NCI-H2171 (cell line): ENCODE measurements at places on chromosomes 16 and 17.
A peak's percentile ranks its signal among the peaks of the same experiment; 100 is the strongest.

DNA sequence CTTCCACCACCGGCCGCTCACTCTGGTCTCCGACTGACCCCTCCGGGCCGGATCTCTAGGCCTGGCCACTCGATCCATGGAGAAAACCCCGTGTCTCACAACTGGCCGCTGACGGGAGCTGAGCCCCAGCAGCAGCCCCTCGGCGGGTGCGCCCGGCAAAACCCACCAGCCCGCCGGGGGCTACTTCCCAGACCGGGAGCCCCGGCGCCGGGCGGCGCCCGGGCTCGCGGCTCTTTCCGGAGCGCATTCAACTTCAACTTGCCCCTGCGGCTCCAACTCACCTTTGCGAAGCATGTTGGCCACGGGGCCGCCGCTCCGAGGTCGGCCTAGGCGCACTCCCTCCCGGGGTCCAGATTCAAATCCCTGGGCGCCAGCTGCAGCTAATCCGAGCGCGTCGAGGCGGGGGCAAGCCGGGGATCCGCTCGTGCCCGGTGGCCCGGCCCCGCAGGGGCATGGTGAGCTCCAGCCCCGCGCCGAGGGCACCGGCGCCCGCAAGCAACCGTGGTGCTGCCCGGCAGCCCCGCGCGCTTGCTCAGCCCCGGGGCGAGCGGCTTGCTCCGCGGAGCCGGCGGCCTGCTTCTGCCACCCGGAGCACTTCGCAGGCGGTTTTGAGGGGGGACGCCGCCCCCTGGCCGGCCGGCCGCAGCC lies 438 bp downstream of the RTN4RL1 start:
- DNase-seq, result peak; percentile 40

DNA sequence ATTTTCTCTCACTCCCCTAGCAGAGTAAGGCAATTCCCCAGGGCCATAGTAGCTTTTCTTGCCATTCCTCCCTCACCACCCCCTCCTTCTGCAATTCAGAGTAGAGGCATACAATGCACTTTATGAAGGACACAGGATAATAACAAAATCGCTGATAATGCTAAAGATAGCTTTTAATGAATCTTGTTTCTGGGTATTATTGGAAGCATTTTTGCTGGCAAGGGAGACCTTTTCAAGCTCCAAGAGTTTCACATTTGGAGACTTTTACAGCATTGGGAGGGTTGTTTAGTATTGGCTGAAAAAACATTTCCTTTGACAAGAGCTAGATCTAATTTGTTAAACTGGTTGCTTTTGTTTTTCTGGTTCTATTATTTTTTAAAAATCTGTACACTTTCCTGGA lies 573.0 kb upstream of the C16orf82 start:
- DNase-seq, result no peak

DNA sequence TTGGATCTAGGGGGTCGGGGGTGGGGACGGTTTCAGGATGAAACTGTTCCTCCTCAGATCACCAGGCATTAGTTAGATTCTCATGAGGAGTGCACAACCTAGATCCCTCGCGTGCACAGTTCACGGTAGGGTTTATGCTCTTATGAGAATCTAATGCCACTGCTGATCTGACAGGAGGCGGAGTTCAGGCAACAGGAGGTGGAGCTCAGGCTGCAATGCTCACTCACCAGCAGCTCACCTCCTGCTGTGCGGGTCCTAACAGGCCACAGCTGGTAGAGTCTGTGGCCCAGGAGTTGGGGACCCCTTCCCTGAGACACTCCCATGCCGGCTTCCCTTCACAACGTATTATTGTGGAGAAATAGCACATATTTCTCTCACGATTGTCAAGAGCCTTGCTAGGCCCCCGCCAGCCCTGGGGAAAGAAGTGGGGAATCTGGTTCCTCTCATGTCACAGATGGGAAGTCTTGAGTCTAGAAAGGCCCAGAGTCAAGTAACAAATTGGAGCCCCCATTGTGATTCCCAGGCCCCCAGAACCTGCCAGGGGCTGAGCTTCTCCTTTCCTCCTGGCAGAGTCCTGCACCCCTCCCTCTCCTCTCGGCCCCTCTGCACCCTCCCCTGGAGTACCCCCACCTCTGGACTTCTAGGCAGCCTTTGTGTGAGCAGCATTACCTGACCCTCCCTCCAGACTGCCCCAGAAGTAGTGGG lies 6.1 kb upstream of the KRT14 start:
- DNase-seq, result no peak

DNA sequence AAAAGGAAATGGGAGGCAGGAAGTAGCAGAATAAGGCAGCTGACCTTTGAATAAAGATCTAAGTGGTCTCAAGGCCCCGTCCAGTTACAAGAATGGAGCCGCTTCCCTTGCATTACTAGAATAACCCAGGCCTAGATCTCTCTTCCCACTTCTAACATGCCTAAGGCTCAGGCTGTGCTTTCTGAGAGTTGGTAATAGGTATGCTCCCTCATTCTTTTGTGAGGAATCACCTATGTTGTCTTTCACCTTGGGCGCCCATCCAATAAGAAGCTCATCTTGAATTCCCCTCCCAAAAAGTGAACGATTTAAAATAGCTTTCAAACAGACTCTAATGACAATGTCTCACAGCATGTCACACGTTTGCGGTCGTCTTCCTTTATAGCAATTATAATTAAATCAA lies 101.2 kb downstream of the KCNJ2 start:
- no peak for DNase-seq

- no peak for DNase-seq
Observed at GRCh38 chr16:14310519-14310991, 239.4 kb downstream of the MRTFB start.

GRCh38 chr16:74729783-74730683 lies 29.4 kb upstream of the MLKL start:
- DNase-seq, result no peak

GRCh38 chr17:40063901-40064531 lies 1.3 kb downstream of the THRA start:
- DNase-seq, result no peak

- DNase-seq, result no peak
Observed at GRCh38 chr16:87607223-87607622, 4.9 kb downstream of the JPH3 start.

DNA sequence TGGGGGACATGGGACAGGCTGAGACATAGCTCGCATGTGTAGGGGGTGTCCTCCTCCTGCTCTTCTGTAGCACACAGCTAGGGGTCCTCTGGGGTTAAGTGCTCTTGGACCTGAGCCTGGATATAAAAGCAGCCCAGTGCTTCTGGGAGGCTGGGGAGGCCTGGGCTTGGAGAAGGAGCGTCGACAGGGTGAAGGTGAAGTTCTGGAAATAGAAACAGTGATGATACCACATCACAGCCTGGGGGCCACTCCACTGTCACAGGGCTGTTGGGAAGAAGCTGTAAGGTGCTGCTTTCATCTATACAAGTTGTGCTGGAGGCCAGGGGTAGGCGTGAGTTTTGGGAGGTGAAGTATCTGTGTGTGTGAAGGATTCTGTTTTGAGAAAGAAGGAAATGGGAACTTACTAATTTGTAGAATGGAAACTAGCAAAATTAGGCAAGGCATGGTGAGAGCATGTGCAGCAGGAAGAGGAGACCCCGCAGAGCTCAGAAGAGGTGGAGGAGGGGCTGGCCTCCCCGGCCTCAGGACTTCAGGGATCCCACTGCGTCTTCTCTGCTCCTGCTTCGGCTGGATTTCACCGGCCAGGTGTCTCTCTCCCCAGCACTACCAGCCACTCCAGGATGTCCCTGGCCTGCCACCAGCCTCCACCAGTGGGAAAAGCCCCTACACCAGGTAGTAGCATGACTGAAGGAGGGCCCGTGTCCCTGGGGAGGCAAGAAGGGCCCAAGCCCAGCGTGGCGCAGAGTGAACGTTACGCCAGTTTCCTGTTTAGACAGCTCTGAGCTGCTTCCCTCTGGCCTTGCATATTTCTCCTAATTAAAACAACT lies 19.4 kb downstream of the PLCG2 start:
- DNase-seq, result no peak

DNA sequence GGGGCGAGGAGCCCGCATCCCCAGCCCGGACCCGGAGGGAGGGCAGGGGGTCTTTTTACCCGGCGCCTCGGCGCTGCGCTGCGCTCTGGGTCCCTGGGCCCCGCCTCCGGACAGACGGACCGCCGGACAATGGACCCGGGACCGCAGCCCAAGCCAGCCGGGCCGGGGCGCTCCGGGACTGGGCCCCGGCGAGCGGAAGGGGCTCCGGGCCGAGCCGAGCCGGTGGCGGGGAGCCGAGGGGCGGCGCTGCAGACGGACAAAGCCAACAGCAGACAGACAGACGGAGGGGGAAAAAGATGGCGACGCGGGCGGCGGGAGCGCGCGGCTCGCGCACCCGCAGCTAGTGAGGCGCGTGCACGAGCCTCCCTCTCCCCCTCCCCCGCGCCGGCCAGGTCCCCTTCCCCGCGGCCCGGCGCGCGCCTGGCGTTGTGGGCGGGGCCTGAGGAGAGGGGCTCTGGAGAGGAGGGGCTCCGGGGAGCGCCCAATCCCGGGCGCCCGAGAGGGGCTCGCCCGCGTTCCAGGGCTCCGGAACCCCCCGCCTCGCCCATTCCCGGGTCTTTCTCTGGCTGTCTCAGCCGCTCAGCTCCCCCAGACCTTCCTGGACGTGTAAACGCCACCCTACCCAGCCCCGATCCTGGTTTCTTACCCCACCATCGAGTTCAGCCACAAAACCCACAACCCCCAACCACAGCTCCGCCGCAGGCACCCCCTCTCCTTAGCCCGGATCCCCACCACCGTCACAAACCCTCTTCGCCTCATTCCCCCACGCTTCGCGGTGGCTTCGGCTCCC lies at the start of gene ZNF821:
ZNF821 (minus strand) TSS at position 334 of the 790 bp plus-strand sequence. CDS start 4,236 bp downstream, outside the sequence.
- DNase-seq, result peak; percentile 88

DNA sequence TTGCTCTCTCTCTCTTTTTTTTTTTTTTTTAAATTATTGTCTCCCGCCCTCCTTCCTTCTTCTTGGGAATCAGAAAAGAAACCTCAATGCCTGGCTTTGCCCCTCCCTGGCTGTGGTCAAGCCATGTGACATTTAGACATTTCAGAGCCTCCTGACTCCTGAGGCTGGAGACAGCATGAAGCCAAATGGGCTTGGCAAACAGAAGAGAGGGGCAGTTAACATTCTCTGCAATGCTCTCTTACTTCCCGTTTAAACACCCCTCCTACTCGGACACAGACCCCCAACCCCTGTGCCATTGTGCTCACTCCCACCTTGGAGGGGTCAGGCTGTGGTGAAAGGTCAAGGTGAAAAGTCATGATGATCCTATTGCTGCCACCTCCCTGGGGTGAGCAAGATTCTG lies 14.7 kb upstream of the MEOX1 start:
- DNase-seq, result no peak

DNA sequence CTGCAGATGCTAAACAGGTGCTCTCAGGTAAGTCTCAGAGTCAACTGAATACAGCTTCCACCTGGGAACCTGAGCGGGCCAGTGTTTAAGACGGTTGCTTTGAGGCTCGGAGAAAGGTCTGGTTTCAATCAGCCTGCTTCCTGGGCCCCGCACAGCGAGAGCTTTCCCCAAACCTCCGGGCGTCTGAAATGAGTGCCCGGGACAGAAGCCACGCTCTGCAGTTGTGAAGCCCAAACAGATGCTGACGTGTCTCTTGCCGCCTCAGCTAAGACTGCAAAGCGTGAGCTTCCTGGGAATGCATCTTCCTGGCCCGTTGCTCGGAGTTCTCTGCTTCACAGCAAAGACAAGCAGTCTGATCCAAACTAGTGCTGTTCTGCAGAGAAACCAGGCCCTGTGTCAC lies 36.7 kb downstream of the PLXDC1 start:
- no peak for DNase-seq

GRCh38 chr16:11016524-11016988 lies 72.2 kb downstream of the CLEC16A start:
- no peak for DNase-seq
